Activated naive CD4-positive, alpha-beta T cell treated with anti-CD3 and anti-CD28 coated beads, Interleukin-2, amount 10 ng/mL, durations not matched to agents 7 days and 5 days (primary cell): ENCODE measurements at places on chromosomes 11 and 22.

- DNase-seq, result no peak
These were observed 120.8 kb upstream of the MTMR2 start for GRCh38 chr11:96044747-96045146.

DNA sequence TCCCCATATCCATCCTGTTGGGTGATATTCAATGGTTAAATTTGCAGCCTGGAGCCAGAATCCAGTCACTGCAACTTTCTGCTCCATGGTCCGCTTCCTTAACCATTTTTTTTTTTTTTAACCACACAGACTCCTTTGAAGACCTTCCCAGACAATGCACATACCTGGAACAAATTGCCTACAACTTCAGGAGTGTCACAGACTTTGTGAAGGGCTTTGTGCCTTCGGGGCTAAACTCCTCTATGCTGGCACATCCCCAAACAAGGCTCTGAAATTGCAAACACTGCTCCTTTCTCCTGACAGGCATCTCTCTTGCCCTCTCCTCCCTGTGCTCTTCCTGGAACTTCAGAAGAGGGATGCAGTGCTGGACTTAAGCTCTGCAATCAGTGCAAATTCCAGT is 40.6 kb downstream of the TENM4 start:
- DNase-seq, result no peak

DNA sequence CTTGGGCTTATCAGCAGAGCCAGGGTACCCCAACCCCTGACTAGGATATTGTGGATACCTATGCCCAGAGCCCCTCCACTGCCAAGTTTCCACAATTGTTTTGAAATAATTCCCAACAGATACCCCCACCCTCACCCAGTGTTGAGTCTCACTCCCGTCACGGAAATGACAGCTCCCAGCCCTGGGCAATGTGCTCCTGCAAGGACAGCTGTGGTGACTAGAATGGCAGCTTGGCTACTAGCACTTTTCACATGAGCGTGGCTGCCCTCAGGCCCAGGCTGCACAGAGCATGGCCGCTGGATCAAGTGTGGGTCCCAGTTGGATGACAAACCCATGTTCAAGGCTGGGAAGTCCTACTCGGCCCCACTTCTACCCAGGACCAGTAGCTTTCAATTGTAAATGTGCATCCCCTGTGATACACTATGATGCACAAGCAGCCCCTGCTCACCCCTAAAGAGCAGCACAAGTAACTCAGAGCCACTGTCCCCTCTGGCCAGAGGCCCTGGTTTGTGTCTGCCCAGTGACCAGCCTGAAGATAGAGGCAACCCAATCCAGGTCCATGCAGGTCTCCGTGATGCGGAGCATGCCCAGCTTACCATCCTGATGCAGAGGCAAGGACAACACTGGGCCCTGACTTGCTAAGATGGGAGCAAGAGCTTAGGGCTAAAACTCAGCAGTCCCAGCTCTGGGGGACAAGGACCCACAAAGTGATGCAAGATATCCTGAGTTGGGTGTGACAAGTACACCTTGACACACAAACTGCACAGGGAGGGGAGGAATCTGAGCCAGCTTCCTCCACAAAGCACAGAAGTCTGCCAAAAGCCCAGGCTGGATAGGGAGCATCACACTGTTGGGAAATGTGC is 13.2 kb downstream of the KCNQ1OT1 start:
- no peak for DNase-seq

GRCh38 chr11:28011813-28012212 is 96.1 kb downstream of the KIF18A start:
- DNase-seq, result no peak
